ENCODE measurements at places on chromosomes 13 and 19.

DNA sequence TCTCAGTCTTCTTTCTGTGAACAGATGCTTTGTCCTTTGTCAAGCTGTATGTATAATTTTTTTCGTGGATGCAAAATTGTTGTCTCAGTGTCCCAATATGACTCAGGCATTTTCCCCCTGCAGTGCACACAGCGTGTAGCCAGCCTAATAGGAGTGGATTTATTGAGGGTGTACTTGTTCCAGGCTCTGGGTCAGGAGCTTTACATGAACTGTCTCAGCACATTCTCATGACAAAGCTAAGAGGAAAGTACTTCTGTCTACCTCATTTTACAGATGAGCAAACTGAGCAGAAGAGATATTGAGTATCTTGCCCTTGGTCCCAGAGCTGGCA is 50.8 kb downstream of the STK24 start:
- no peak for DNase-seq

DNA sequence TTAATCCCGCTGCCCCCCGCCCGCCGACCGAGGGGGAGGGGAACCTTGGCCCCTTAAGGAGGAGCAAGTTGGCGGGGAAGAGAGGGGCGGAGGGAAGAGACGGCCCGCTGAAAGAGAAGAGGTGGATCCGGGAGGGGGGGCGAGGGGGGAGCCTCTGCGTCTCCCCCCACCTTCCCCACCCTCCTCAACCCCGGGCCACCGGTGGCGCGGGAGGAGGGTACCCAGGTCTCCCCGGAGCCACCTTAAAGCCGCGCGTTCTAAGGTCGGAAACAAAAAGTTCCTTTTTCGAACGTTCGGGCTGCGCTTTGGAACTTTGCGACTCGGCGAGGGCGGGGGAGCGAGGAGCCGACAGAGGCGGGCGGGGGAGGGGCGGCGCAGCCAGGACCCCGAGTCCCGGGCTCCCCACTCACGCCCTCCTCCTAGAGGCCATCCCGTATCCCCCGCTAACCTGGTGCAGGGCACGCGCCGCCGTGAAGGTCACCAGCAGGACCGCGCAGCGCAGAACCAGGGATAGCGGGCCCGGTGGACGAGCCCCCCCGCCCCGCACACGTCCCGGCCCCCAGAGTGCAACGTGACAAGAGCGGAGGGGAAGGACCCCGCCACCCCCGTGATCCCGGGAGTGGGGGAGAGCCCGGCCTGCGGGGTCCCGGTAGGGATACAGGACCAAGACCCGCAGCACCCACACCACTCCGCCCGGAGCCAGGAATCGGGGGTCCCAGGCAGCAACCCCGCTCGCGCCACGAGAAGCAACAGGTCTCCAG is 659 bp downstream of the ERF start:
- no peak for DNase-seq

DNA sequence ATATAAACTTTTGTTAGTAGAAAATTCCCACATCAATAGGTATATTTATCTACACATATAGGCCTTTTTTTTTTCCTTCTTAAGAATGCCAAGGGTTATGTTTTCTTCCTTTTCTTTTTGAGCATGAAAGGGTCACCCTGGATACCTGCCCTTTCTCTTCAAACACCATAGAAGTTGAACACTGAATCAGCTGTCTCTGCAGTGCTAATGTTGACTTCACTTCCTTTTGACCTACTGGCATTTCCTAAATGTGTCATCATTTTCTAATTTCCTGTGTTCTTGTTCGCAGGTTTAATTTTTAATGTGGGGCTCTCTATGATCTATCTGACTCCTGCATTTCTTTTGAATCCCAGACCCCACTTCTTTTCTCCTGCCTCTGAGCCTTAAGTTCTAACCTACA is 532.0 kb downstream of the GPC6 start:
- DNase-seq: no peak

GRCh38 chr19:31527443-31527842 is 178.2 kb upstream of the TSHZ3 start:
- no peak for DNase-seq

GRCh38 chr13:26949701-26950502 is 189.3 kb upstream of the GPR12 start:
- DNase-seq: no peak

DNA sequence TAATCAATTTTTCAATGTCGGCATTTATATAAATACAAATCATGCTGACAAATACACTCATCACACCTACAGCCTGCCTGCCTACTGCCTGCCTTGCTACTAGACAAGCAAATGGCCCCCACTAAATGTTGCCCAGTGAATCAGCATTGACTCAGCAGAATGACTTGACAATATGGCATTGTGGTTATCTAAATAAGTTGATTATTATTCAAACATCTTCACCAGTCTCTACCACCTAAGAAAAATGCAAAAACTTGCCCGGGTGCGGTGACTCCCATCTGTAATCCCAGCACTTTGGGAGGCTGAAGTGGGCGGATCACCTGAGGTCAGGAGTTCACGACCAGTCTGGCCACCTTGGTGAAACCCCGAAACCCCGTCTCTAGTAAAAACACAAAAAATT is 296.1 kb downstream of the PCDH9 start:
- DNase-seq: peak; percentile 38

- DNase-seq: peak; percentile 66
Observed at GRCh38 chr13:44815623-44816022, 173.6 kb downstream of the NUFIP1 start.

GRCh38 chr19:13613447-13613846 is 107.2 kb upstream of the CACNA1A start:
- no peak for DNase-seq

DNA sequence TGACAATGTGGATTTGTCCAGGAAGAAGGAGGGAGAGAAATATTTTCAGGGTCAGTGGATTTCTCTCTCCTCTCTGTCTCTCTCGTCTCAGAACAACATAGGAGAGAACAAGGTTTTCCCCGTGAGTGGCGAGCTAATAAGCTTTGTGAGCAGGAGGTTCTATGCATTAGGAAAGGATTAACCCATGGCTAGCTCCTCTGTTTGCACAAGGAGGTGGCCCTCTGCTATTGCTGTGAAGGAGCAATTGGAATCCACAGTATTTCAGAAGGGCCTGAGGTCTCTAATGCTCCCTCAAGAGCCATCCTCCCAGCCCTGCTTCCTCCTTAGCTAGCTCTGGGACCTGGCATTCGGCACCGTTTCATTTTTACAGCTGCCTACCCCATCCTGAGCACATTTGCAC is 288.9 kb upstream of the MAB21L1 start:
- no peak for DNase-seq

GRCh38 chr13:24085662-24086061 is 74.9 kb upstream of the SPATA13 start:
- DNase-seq: no peak

DNA sequence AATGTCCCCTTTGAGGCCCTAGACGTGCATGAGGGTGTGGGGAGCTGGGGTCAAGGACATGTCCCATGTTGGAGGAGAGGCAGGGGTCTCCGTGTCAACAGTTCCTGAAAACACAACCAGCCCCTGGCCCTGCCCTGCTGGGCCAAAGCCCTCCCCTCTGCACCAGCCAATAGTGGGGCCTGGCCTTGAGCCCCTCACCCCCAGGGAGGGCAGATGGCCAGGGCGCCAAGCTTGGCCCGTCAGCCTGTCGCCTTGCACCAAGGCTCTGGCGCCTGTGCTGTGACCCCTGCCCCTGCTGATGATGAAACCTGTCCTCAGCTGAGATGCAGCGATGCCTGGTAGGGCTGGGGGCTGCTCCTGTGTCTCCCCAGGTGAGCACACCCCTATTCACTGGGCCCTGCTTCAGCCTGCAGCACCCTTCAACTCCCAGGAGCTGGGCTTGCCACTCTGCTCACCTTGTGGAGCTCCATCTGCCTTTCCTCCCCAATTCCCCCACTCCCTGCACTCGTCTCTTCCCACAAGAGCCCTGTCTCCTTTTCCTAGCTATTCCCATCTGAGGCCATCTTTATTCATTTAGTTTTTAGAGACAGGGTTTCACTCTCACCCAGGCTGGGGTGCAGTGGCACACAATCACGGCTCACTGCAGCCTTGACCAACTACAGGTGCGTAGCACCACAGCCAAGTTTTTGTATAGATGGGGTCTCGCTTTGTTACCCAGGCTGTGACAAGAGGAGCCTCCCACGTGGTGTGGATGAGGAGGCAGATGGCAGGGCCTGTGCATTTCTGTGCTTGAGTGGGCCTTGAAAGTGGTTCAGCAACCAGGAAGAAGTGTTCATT is 2.1 kb upstream of the HAMP start:
- DNase-seq: no peak

DNA sequence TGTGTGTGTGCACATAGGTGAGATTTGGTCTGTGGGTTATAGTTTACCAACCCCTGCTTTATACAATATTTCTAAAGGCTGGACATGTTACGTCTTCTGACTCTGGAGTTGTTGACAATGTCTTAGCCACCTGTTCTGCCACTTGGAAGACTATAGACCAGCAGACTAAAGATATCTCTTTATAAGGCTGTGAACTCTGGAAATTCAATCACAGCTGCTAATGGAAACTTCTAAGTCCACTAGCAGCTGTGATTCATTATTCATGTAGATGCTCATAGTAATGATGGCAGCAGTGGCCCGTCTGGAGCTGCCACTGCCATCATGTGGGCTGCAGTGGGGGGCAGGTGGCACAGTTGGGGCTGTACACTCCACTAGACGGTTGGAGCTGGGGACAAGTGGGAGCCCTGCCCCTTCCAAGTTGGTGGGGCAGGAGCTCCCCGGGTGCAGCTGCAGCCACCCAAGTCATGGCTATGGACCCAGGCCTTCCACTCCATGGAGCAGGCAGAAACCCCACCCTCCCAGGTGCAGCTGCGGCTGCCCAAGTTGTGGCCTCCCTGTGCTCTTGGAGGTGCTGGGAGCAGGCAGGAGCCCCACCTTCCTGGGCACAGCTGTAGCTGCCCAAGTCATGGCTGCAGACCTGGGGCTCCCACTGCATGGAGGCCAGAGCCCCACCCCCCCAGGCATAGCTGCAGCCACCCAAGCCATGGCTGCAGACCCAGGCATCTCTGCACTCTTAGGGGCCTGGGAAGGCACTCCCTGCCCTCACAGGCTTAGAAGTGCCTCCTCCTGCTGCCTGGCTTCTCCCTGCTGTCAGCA is 8.8 kb downstream of the IGFL4 start:
- DNase-seq: no peak

DNA sequence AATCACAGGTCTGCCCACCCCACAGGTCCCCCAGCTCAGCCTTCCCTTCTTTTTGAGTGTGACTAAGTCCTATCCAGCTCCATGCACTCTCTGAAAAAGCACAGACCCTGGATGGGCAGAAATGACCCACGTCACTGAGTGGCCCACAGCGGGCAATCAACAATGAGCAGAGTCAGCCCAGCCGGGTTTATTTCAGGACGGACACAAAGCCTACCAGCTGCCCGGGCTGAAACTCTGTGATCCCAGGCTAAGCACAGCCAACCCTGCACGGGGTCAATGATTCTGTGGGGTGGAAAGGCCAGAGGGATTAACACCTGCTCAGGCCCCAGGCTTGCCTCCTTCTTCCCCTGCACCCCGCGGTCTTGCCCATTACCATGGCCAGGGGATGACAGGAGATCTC is 8.4 kb downstream of the NAPA start:
- no peak for DNase-seq

DNA sequence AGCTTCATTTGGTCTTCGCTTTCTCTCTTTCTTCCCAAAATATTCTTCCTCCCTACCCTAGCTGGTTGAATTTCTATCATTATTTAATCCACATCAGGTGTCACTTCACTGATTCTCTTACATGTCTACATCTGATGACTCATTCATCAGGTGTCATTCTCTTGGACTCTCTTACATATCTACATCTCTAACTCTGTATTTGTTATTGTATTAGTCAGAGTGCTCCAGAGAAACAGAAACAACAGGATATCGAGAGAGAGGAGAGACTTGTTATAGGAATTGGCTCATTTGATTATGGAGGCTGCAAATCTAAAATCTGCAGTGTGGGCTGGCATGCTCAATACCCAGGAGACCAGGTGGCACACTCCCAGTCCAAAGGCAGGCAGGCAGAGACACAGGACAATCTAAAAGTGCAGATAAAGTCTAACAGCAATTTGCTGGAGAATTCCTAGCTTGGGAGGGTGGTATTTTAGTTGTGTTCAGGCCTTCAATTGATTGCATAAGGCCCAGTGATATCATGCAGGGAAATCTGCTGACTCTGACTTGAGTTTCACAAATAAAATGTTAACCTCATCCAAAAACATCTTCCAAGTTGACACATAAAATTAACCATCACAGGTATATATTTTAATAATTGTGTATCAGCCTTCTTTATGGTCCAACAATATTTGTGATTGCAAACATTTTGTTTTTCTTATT is 541.4 kb upstream of the SLITRK5 start:
- no peak for DNase-seq

DNA sequence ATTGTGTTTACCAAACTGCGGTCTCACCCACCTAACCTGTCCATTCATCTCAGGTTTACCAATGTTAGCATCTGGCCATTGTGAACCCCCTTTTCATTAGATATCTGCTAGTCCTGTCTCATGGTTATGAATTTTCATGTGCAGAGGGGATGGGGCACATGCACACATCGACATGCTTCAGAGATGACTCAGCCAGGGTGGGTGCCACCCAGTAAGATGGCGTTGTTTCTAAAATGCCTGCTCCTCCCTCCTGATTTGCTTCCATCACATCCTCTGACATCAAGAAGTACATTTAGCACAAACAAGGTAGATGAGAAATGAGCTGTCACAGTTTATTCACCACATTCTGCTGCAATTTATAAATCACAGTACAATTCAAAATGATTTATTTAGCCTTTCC is 51.3 kb downstream of the GPALPP1 start:
- DNase-seq: no peak

DNA sequence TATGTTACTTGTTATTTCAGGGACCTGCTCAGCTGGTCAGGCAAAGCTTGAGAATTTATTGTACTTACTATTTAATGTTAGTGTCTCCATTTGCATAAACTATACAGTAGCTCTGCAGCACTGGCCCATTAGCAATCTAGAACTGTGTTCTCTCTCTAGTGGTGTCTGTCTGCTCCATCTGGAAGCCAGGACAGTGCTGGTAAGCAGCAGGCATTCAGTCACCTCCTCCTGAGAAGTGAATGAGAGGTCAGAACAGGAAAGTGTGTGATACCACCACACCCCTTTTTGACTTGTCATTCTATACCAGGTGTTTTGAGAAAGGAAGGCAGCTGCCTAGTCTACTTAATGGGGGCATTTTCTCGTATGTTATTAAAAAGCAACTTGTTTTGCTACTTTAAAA is 3.9 kb downstream of the COG3 start:
- DNase-seq: no peak

DNA sequence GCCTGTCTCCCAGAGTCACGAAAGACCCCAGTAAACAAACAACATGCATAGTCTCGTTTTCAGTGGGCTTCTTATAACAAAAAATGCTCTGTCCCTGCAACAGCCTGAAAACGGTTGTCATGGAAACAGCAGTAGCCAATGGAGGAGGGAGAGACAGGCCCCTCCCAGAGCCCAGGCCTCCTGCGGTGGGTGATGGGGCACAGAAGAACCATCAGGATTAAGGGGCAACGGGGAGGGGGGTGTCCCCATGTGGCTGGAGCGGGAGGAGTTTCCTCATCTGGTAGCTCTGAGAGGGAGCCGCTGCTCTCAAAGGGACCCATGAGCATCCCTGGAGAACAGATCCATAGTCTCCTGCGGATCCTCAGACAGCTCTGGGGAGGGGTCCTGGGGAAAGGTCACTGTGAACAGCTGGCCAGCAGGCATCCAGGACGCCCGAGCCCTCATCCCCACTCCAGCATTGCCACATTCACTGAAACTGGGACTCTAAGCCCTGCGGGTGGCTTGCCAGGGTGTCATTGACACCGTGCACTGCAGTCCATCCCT is 37.5 kb upstream of the PNMA8B start:
- no peak for DNase-seq
